ENCODE measurements at places on chromosomes 12 and 14. TPM values are rescaled to one million over a fixed set of nuclear protein-coding genes. Genes with fewer than 3 reads are reported as not detected.

Gene INHBE
- not detected for total RNA-seq

Gene SYCP3
- 0.35 TPM for total RNA-seq

Gene CD4
- 227 TPM for total RNA-seq

Gene MYF5
- total RNA-seq, result not detected

Gene ESR2
- total RNA-seq, result not detected

Gene STXBP6
- not detected for total RNA-seq

Gene LRTM2
- not detected for total RNA-seq

Gene SLCO1B1
- total RNA-seq, result not detected

Gene MMP19
- not detected for total RNA-seq

Gene IQSEC3
- total RNA-seq, result not detected

Gene GLIPR1L2
- total RNA-seq, result 0.75 TPM
